ENCODE measurements at places on chromosomes 3 and 15. TPM values are rescaled to one million over a fixed set of nuclear protein-coding genes. Genes with fewer than 3 reads are reported as not detected.

The ARPIN gene
- 26.0 TPM for polyA plus RNA-seq

The COL7A1 gene
- polyA plus RNA-seq, result 4.4 TPM

The DUOX2 gene
- polyA plus RNA-seq, result 0.28 TPM

The MOBP gene
- 0.60 TPM for polyA plus RNA-seq

The LRIG1 gene
- polyA plus RNA-seq, result 28.9 TPM

The SLC28A1 gene
- polyA plus RNA-seq, result 0.21 TPM

The SLC15A2 gene
- 18.5 TPM for polyA plus RNA-seq

The LSAMP gene
- polyA plus RNA-seq, result 29.4 TPM

The SAMD7 gene
- polyA plus RNA-seq, result not detected

The LRRC34 gene
- 18.7 TPM for polyA plus RNA-seq

The IGSF10 gene
- polyA plus RNA-seq, result 35.7 TPM

The SNTN gene
- 19.2 TPM for polyA plus RNA-seq

The DOCK3 gene
- 2.4 TPM for polyA plus RNA-seq

The GOLGA6A gene
- polyA plus RNA-seq, result 0.86 TPM

The ROPN1 gene
- 0.19 TPM for polyA plus RNA-seq

The TGM5 gene
- not detected for polyA plus RNA-seq

The NME9 gene
- polyA plus RNA-seq, result 5.6 TPM

The NEK11 gene
- 18.0 TPM for polyA plus RNA-seq

The KBTBD13 gene
- 0.31 TPM for polyA plus RNA-seq

The CTXN2 gene
- not detected for polyA plus RNA-seq

The TLR9 gene
- polyA plus RNA-seq, result 0.41 TPM

The COMMD4 gene
- polyA plus RNA-seq, result 88.0 TPM

The CAMKV gene
- not detected for polyA plus RNA-seq

The KAT2B gene
- polyA plus RNA-seq, result 46.0 TPM

The TMEM207 gene
- polyA plus RNA-seq, result 0.17 TPM

The FGD5 gene
- polyA plus RNA-seq, result 41.3 TPM

The CLDN1 gene
- polyA plus RNA-seq, result 1.6 TPM

The SLITRK3 gene
- 0.10 TPM for polyA plus RNA-seq

The TYRO3 gene
- 47.1 TPM for polyA plus RNA-seq

The KLHL40 gene
- polyA plus RNA-seq, result 6.6 TPM

The C2CD4B gene
- 2.8 TPM for polyA plus RNA-seq

The GNAT1 gene
- polyA plus RNA-seq, result not detected

The TGM4 gene
- polyA plus RNA-seq, result 0.06 TPM

The ZNF654 gene
- polyA plus RNA-seq, result 22.8 TPM

The P4HTM gene
- polyA plus RNA-seq, result 25.9 TPM

The NDUFAF3 gene
- 42.5 TPM for polyA plus RNA-seq

The IL12A gene
- 3.3 TPM for polyA plus RNA-seq

The RBM15B gene
- 38.6 TPM for polyA plus RNA-seq

The ALDH1L1 gene
- 0.28 TPM for polyA plus RNA-seq

The GOLGA8T gene
- polyA plus RNA-seq, result not detected

The TRH gene
- polyA plus RNA-seq, result 0.14 TPM

The FHIT gene
- 9.1 TPM for polyA plus RNA-seq

The ARHGEF26 gene
- 28.0 TPM for polyA plus RNA-seq

The MNS1 gene
- polyA plus RNA-seq, result 22.5 TPM

The NAALADL2 gene
- polyA plus RNA-seq, result 8.4 TPM

The SLC12A8 gene
- polyA plus RNA-seq, result 1.5 TPM

The NUP210 gene
- polyA plus RNA-seq, result 15.0 TPM

The CPOX gene
- 32.6 TPM for polyA plus RNA-seq

The CILP gene
- polyA plus RNA-seq, result 2.0 TPM

The KCNMB3 gene
- polyA plus RNA-seq, result 11.5 TPM

The METTL6 gene
- polyA plus RNA-seq, result 36.2 TPM

Measured in right lung (tissue), 10 donors.